ENCODE measurements at places on chromosomes 5 and 9.

DNA sequence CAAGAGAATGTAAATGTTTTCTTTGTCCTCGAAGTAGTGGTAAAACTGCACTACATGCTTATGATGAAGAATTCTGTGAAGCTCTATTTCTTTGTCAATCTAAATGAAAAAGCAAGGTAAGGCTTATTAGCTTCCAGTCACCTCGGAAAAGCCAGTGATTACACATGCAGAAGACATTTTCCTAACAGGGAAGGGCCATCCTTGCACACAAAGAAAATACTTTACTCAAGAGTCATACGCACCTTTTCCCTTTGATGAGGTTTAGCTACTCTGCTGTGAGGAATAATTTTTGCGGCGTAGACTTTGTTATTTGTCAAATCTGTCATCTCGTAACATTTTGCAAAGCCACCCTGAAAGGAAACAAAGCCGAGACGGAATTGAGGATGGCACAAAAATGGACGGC, 1.1 kb downstream of the PLK2 start:
- no peak for DNase-seq

- DNase-seq = no peak
These were observed 276.2 kb downstream of the HSPA4 start for GRCh38 chr5:133327946-133328401.

- no peak for DNase-seq
These were observed 77.5 kb downstream of the CEMIP2 start for GRCh38 chr9:71690689-71691435.

DNA sequence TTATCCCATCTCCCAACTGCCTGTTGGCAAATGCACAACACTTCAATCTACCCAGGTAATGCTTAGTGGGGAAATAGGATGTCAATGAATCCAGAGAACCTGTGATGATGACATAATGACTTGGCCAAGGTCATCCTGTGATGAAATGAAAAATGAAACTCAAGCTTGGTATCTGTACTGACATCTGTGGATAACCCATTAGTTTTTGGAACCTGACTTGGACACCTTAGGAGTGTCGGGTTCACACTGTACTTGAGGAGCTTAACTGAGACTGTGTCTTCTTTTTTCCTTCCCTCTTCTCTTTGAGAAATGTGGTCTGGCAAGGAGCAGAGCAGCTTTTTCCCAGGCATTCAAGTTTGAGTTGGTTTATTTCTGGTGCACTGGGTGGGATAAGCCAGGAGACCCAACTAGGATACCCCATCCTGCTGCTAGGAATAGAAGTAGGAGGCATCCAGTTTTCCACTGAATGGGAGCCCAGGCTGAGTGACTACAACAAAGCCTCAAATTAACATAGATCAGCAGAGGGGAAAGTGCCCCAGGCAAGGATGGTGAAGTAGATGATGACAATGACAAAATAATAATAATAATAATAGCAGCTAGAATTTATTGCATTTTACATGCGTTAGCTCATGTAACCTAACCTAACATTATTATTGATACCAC, 72.1 kb downstream of the ADRB2 start:
- no peak for DNase-seq

DNA sequence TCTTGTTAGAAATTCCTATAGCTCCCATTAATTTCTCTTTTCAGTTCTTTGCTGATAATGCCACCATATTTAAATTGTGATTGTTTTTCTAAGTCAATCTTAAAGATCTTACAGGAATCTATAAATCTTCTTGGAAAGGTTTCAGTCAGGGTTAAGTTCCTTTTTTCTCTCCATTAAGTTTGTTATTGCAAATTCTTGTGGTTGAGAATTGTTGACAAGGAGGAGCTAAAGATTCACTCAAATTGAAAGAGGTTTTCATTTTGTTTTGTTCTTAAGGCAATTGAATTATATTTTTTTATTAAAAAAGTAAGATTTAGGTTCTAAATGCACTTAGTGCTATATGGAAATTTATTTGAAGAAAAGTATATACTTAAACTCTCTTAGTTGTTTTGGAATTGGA, 213.4 kb downstream of the PRR16 start:
- no peak for DNase-seq

DNA sequence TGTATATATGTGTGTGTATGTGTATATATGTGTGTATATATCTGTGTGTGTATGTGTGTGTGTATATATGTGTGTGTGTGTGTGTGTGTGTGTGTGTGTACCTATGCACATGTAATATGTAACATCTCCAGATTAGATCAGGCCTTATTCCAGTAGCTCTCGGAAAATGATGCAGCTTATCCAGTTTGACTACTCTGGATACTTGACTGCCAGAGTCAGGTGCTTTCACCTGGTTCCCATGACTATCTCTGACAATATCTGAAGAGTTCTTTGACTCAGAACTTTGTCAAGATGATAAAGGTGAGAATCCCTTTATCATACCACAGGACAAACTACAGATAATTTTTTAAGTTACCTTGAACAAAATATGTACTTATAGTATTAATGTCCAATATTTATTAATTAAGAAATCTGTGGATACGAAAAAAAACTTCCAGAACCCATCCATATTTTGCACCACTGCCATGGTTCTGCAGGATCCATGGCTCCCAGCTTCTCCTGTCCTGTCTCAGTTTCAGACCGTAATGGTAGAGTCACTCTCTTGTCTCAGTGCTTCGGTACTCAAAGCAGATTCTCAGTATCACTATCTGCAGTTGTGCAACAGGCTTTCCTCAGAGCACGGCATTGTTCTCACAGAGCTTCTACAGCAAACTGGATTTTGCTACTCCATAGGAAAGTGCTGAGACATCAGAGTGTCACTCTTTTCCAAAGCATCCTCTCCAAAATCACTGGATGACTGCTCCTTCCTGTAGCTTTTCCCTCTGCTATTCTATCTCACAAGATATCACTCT, 164.4 kb upstream of the SLC12A2 start:
- DNase-seq = no peak

DNA sequence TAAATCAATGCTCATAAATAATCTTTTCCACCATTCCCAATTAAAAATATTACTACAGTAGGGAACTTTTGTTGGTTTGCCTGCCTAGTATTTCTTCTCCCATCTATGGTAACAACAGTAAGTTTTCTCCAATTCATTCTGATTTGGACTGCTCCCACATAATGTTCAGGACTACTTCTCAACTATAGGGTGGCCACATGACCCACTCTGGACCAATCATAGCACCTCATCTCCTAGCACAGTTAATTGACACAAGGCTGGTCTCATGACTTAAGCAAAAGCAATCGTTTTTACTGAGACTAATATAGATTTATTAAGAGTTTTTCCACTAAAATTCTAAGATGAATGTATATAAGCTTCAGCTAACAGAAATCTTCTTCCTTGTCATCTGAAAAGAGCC, 28.7 kb upstream of the SLCO6A1 start:
- no peak for DNase-seq

- peak; percentile 97 for DNase-seq
These were observed 144.5 kb upstream of the TNC start for GRCh38 chr9:115262477-115262876.

GRCh38 chr9:120583958-120584369, 4.0 kb upstream of the CDK5RAP2 start:
- DNase-seq = peak; percentile 19

DNA sequence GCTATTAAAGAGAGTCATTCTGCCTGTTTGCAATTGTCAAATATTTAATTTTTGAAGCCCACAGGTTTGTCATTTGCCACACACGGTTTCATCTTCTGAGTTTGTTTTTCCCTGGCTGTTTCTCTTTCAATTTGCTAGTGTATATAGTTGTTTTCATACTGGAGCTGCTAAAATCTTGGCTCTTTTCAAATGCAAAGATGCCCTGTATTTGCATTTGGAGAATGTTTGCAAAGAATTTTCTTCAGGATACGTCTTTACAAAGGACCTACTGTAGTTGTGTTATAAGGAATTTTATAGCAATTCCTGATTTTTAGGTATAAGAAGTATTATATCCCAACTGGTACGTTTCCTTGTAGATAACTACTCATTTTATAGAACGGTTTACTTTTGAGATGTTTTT, 48.0 kb downstream of the IZUMO3 start:
- no peak for DNase-seq

- DNase-seq = no peak
These were observed 40.5 kb upstream of the LPCAT1 start for GRCh38 chr5:1564182-1564748.

DNA sequence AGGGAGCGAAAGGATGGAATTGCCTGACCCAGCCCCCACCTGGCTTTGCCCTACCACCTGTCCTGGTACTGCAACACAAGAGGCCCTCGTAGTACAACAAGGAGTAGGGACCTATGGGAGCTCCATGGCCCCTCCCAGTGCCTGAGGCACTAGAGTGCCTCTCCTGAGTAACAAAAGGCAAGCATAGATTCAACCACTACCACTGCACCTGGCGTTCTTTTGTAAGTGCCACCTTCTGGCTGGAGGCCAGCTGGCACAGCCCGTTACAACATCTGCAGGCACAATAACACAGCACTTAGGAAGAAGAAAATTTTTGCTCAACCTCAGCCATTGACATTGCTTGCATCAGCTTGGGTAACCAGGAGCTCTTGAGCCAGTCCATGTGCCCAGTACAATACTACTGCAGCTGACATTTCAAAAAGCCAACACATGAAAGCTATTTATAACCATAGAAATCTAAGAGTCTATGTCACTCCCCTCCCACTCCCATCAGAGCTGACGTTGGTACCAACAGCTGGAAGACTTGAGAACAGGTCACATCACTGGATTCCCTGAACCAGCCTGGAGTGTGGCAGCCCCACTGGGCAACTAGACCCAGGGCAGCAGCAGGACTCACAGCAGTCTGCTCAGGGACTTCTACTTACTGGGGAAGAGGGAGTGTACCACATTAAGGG, 17.7 kb upstream of the FAM174A start:
- peak; percentile 94 for DNase-seq

- DNase-seq = peak; percentile 77
These were observed at the start of gene ACO1 for GRCh38 chr9:32384364-32385151. Gene ACO1 (plus strand): TSS chr9:32384643. CDS start chr9:32405507, 20,864 bp downstream.

GRCh38 chr5:175275097-175275496, 168.9 kb downstream of the DRD1 start:
- no peak for DNase-seq

GRCh38 chr5:40738502-40738901, 17.3 kb downstream of the TTC33 start:
- DNase-seq = no peak

DNA sequence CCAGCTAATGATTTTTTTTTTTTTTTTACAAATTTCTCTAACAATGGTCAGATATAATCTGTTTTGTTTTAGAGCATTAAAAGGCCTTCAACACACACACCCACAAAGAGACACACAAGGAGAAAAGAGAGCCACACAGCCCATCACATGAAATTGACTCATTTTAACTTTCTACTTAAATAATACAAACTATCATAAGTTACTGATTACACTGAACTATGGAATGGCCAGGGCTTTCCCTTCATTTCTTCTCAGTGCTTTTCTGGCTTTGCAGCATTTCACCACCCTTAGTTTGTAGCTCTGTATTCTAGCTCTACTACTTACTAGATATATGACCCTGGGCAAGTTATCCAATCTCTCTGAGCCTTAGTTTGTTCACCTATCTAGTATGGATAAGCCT, 13.2 kb downstream of the REEP5 start:
- no peak for DNase-seq

- no peak for DNase-seq
These were observed 117.0 kb downstream of the GAS1 start for GRCh38 chr9:86830356-86830755.

DNA sequence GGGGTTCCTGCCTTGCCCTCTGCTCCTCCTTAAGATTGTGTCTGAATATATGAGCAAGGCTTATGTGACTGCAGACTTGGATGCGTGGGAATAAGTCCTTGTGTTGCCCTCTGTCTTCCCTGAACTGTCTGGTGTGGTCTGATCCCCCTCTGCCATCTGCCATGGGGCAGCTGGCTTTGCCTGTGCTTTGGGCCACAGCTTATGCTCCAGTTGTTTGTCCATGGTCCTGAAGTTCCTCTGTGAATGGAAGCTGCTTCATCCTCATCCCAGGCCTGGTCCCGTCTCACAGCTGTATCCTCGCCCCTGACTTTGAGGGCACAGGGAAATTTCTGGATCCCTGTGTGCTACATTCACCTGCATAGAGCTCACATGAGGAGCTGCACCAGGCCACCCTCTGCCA, 14.7 kb downstream of the IL31RA start:
- DNase-seq = no peak

GRCh38 chr9:86486891-86487837, 133.0 kb upstream of the TUT7 start:
- peak; percentile 77 for DNase-seq

- no peak for DNase-seq
These were observed 642 bp upstream of the ITGA1 start for GRCh38 chr5:52786949-52787599.

GRCh38 chr9:107685901-107686300, 196.3 kb upstream of the KLF4 start:
- DNase-seq = no peak

- DNase-seq = no peak
These were observed 17.9 kb downstream of the CRB2 start for GRCh38 chr9:123373946-123374345.

DNA sequence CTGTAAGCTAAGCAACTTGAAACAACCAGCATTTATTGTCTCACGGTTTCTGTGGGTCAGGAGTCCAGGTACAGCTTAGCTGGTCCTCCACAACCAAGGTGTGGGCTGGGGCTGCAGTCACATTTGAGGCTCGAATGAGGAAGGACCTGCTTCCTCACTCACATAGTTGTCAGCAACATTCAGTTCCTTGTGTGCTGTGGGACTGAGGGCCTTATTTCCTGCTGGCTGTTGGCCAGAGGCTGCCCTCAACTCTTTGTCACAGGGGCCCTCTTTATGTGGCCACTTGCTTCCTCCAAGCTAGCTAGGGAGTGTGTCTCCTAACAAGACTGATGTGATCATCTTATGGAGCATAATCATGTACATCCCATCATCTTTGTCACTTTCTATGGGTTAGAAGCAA, 29.2 kb upstream of the SEMA4D start:
- no peak for DNase-seq

- no peak for DNase-seq
These were observed 29.6 kb downstream of the LHX2 start for GRCh38 chr9:124040935-124041816.

GRCh38 chr9:7118633-7119032, 360.9 kb downstream of the KDM4C start:
- DNase-seq = no peak

- DNase-seq = no peak
These were observed 35.9 kb downstream of the OR2Y1 start for GRCh38 chr5:180703912-180704311.

GRCh38 chr5:122152266-122152900, 23.0 kb downstream of the ZNF474 start:
- no peak for DNase-seq

DNA sequence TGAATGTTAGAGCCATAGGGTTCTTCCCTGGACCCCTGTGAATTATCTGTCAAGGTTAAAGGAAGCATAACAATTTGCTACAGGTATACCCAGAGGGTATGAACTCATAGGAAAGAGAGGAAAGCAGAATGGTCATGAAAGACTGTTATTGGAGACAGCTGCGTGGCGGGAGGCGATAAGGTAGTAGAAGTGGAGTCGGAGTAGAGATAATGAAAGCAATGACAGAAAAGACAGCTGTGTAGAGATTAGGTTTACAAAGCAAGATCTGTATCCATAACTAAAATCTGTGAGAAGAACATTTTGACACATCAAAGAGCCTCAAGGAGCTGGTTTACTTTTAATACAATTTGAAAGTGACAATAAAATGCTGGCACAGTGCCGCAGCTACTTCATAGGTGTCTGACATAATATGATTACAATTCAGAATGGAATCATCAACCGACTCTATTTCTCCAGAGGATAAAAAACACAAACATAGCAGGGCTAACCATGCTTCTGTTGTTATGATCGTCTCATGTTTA, 603.9 kb downstream of the CDH12 start:
- DNase-seq = peak; percentile 19
